ENCODE measurements at places on chromosomes 2 and 18.

- DNase-seq: no peak
Observed at GRCh38 chr2:77434880-77435279, 87.3 kb downstream of the LRRTM4 start.

DNA sequence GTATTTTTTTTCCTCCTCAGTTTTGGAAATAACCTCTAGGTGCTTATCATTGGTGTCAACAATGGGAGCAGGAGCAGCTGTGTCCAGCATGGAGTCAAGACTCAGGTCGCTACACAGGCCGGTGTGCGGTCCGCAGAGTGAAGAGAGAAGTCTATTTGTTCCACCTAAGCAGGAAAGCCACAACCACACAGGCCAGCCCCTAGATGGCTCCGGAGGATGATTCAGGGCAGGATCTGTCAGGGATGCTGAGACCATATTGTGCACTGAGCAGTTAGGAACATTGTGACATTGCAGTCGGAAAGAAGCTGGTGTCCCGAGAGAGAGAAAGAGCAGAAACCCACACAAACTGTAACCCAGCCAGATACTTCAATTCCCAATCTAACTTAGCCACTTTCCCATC is 136.9 kb downstream of the GAREM1 start:
- no peak for DNase-seq

- no peak for DNase-seq
Observed at GRCh38 chr18:37672932-37673595, 107.5 kb upstream of the CELF4 start.

DNA sequence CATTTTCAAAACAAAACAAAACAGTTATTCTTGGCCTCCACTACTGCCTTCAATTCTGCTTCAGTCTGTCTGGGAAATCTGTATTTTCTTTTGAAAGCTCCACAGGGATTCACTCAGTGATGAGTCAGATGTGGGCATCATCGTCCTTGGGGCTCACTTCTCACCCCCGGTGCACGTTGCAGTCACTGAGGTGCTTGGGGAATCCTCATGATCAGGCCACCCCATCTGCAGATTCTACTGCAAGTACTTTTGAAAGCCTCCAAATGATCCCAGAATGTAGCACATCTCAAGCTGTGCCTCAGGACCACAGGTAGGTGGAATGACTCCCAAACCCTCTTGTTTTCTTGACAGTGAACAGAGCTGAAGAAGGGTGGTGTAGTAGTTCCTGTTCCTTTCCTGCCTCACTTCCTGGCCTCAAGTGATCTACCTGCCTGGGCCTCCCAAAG is 34.3 kb downstream of the LPIN2 start:
- peak; percentile 95 for DNase-seq

GRCh38 chr18:10563886-10564285 is 38.1 kb downstream of the NAPG start:
- DNase-seq: no peak

DNA sequence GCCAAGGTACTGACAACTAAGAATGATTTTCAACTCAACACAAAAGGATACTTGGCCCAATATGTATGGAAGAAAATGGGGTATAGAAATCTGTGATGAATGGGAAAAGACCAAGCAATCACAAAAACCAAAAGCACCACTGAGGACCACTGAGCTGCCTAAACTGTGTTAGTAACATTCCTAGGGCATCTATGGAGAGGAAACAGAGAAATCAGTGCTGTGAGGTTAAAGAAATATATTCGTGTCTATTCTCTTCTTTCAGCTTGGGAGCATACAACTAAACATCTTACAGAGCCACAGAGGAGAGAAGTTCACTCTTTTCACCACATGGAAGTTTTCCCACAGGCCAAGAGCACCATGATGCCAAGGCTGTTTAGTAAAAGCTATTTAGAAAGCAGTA is 47.3 kb upstream of the CALCRL start:
- no peak for DNase-seq

GRCh38 chr2:229610333-229610732 is 104.0 kb downstream of the DNER start:
- no peak for DNase-seq

GRCh38 chr2:122368576-122369243 is 613.3 kb downstream of the TSN start:
- no peak for DNase-seq

Measured in fibroblast of skin of back (primary cell).